GM04503 (cell line): ENCODE measurements at places on chromosomes 1 and 21.

DNA sequence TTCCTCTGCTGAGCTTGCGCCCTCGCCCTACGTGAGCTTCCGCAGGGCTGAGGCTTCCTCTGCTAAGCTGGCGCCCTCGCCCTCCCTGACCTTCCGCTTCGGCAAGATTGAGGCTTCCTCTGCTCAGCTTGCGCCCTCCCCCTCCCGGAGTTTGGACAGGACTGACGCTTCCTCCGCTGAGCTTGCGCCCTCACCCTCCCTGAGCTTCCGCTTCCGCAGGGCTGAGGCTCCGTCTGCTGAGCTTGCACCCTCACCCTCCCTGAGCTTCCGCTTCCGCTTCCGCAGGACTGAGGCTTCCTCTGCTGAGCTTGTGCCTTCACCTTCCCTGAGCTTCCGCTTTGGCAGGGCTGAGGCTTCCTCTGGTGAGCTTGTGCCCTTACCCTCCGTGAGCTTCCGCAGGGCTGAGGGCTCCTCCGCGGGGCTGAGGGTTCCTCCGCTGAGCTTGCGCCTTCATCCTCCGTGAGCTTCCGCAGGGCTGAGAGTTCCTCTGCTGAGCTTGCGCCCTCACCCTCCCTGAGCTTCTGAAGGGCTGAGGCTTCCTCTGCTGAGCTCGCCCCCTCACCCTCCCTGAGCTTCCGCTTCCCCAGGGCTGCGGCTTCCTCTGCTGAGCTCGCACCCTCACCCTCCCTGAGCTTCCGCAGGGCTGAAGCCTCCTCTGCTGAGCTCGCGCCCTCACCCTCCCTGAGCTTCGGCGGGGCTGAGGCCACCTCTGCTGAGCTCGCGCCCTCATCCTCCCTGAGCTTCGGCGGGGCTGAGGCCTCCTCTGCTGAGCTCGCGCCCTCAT is 753.6 kb upstream of the TPTE start:
- DNase-seq: no peak

DNA sequence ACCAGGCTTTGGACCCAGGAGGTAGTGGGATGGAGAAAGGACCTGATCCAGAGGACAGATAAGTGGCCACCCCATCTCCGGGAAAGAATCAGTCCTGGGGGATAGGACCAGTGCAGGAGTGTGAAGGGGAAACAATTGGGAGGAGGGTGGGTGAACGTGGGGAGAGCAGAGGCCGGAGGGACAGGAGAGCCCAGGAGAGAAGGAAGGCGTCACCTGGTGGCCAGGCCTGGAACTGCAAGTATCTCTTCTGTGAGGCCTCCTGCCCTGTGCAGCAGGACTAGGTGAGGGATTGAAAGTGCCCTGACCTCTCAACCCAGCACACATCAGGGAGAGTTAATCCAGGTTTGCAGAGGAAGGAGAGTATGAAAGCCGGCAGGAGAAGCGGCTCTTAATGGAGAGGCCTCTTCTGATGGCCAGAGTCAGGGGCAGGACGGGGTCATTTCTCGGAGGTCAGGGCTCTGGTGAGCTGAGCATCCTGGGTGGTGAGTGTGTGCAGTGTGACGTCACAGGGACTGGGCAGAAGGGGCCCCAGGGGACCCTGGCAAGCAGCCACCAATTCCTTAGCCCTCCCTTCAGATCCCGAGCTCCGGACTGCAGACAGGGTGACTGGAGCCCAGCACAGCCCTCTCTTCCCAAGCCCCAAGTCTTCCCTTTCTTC is 9.2 kb upstream of the LAD1 start:
- DNase-seq: no peak

- no peak for DNase-seq
Measured at GRCh38 chr1:228293393-228293792, 85.5 kb downstream of the OBSCN start.

DNA sequence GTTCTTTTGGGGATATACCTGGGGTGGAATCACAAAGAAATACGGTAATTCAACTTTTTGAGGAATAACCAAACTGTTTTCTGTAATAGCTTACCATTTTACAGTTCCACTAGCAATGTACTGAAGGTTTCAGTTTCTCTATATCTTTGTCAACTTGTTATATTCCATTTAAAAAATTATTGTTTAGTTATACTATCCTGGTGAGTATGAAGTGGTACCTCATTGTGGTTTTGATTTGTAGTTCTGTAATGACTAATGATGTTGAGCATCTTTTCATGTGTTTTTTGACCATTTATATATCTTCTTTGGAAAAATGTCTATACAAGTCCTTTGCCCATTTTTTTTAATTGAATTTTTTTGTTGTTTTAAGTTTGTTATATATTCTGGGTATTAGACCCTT is 39.4 kb downstream of the MAST2 start:
- no peak for DNase-seq

GRCh38 chr1:185459141-185459540 is 142.1 kb upstream of the IVNS1ABP start:
- DNase-seq: no peak

- DNase-seq: no peak
Measured at GRCh38 chr1:200355801-200356200, 54.0 kb downstream of the ZNF281 start.
